ENCODE measurements at places on chromosomes 2 and 18.

DNA sequence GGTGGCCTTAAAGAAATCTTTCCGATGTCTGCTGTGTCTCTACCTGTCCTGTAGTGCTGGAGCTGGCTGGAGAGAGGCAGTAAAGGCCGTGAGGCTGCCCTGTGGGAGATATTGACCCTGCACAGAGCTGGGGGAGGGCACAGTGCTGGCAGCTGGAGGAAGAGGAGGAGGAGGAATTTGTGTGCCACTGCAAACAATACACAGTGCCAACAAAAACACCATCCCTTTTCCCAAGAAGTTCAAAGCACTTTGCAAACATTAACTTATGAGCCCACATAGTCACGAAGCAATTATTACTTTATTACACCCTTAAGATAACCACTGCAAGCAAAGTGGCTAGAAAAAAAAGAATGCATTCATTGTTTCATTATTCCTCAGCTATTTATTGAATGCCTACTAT is 45.0 kb upstream of the CYTIP start:
- no peak for DNase-seq

DNA sequence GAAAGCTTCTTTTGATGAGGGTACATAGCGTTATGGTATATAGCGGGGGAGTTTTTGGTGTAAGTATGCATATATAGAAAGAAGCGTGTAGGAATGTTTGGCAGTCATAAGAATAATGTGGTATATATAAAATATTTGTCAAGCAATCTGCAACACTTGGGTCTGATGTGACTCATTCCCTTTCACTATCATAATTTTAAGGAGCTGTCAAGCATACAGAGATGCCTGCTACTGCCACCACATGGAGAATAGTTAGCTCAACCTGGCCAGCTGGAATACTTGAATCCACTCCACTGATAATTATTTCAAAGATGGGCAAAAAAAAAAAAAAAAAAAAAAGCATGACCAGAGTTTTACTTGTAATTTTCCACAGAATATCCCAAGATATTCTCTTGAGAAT is 559.8 kb upstream of the REG3G start:
- DNase-seq, result no peak

DNA sequence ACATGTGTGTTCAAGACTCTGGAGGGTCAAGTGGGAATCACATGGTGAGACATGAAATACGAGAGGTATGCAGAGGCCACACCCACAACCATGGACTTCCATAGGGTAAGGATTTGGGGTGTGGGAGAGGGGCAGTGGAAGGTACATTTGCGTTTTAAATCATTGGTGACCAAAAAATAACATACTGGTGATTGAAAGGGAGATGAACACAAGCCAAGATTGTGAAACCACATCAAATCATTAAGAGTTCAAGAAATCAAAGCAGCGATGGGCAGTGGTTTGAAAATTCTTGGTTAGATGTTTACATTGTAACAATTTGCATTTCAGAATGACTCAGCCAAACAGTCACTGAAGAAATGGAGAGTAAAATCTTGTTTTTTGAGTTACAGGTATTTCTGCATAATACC is 1.9 kb upstream of the CABYR start:
- DNase-seq, result no peak

DNA sequence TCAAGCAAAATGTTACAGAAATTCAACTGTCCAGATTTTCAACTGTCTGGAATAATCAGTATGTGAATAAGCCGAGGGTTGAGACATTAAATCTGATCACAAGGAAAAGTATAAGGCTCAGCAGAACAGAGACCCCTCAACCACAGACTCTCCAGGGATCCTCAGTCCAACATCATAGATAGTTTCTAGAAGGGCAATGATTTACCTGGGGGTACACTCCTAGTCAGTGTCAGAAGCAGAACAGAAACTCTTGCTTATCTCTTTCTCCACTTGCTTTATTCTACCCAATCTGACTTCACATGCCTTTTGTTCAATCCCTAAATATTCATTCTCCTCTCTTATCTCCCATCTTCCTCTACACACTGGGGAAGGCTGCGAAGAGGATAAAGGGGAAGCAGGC is 36.4 kb downstream of the ICOS start:
- DNase-seq, result no peak

GRCh38 chr2:71486881-71487640 is 33.7 kb downstream of the DYSF start:
- DNase-seq, result no peak

GRCh38 chr2:189582809-189583192 is 2.2 kb upstream of the SLC40A1 start:
- no peak for DNase-seq

DNA sequence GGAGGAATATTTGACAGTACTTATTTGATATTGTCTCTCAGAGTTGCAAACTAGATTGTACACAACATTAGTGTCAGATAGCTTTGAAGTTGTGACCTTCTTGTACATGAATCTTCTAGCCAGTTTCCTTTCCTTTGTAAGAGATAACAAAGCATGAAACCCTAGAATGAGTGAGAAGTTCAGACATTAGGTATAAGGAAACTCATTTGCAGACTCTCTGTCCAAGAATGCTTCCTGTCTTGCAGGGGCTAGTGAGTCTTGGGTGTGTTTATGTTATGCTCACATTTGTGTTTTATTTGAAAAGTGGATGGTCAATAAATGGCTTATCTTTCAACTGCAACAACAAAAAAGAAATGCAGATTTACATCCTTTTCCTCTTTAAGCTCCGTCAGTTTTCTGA is 1.4 kb downstream of the BOD1L2 start:
- DNase-seq, result no peak

DNA sequence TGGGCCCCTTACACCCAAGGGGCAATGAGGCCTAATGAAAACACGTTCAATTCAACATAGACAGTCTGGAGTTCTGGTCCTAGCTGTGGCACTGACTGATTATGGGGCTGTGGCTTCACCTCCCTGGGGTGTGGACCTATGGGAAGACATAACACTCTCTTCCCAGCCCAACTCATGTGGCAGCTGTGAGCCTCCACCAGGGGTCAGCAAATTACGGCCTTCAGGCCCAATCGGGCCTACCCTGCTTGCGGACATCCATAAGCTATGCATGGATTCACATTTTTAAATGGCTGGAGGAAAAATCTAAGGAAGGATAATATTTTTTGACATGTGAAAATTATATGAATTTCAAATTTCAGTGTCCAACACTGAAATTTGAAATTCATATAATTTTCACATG is 101.3 kb downstream of the LOXHD1 start:
- peak; percentile 6 for DNase-seq

DNA sequence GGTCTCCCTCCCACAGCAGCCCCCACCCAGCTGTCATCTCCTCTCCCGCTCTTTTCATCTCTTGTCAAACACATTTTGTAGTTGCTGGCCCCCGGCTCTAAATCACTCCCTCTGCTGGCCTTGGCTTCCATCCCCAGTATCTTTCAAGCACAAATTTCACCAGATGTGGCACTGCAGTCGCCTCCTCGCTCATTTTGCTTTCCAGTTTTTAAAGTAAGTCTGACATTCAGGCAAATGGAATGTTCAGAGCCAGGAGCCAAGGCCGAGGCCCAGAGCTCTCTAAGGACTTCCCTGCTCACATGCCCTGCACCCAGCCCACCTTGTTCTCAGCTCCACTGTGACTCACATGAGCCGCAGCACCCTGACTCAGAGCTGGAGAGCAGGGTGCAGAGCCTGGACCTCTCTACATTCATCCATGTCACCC is 158.4 kb downstream of the GALNT14 start:
- peak; percentile 62 for DNase-seq

GRCh38 chr18:37395138-37395537 is 170.5 kb downstream of the CELF4 start:
- no peak for DNase-seq

DNA sequence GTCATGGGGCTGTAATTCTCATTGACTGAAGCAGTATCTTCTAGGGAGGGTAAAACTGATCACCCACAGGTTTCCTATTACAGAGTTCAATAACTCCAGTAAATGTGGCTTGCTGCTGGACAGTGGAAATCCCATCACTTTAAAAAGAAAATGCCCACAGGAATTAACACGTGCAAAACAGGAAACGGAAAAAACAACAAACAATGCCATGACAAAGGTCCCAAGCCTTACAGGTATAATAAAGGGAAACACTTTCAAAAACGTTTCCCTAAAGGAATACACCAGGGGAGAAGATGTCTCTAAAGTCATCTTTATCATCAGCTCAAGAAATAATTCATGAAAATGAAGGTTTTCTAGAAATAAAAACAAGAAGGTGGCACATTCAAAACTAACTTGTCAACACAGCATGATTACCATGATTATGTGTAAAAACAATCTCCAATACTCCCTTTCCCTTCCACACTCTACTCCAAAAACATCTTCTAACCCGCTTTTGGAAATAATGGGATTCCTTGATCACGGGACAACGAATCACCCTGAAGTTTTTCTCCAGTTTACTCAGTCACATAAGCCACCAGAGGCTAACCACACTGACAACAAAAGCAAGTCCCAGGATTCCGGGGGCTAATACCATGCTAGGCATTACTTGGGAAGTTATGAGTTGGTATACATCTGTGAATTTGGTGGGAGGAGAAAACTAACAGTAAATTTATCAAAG is 167.9 kb downstream of the TCF4 start:
- DNase-seq, result no peak

DNA sequence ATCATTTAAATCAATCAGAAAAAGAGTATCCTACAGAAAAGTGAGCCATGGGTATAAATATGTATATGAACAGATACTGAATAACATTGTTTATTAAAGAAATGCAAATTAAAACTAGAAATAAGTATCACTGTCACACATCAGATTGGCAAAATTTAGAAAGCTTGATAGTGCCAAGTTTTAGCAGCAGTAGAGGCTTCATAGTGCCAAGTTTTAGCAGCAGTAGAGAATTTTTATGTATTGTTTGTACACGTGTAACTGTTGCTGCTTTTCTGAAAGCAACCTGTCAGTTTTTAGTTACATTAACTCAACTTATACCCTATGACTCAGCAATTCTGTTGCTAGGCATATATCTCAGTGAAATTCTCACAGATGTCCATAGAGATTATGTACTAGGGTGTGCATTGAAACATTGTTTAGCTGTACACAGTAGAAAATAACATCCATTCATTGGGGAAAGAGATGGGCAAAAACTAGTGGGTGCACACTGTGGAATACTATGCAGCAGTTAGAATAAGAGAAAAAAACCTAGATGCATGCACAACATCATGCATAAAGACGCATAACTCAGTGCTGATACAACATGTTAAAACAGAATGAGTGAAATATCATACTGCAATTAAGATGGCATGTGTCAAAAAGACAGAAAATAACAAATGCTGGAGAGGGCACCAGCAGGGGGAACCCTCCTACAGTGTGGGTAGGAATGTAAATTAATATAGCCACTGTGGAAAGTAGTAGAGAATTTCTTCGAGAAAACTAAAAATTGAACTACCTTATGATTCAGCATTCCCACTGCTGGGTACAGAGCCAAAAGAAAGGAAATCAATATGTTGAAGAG is 294.5 kb upstream of the NT5C1B start:
- peak; percentile 42 for DNase-seq

GRCh38 chr2:2044269-2045057 is 286.6 kb downstream of the MYT1L start:
- DNase-seq, result no peak

- DNase-seq, result peak; percentile 60
Measured at GRCh38 chr2:186695081-186695756, 1.4 kb downstream of the FAM171B start.

DNA sequence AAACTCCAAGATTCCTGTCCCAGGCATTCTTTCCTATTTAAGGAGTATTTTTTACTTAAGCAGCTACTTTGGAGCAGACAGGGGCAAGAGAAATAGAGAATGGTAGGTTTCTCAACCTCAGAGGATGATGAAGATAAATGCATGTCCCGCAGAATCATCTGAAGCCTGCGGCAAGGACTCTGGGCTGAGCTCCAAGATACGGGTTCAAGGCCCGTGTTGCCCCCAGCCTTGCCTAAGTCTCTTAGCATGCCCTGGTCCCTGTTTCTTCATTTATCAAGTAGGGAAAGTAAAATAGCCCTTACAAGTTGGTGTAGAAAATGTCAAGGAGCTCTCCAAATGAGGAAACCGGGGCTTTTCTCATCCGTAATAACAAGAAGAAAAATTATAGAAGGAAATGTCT is 214.0 kb downstream of the KLHL29 start:
- DNase-seq, result no peak

- DNase-seq, result no peak
Measured at GRCh38 chr2:151664520-151664919, 69.8 kb downstream of the NEB start.

- DNase-seq, result peak; percentile 87
Measured at GRCh38 chr2:11583840-11584524, 50.1 kb downstream of the GREB1 start.
